GM12864 (cell line): ENCODE measurements at places on chromosomes 6 and 20.

GRCh38 chr20:32474009-32474716 is 111.0 kb downstream of the NOL4L start:
- no peak for DNase-seq

DNA sequence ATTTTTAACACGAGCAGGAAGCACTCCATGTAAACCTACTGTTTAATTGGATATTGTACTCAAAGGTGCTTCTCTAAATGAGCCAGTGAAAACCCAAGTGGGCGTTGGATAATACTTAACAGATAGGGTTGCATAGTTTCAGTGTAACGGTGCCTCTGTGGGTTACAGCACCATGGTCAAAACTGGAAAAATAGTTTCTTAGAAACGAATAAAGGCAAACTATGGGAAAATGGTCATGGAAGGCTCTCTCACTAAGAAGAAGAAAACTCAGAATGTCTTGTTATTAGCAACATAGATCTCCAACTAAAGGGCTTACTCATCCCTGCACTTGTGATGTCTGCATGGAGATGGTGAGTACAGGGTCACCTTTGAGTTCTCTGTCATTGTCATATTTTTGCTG is 59.1 kb upstream of the NEDD9 start:
- no peak for DNase-seq

- DNase-seq, result no peak
These were observed 25.9 kb downstream of the TAF4 start for GRCh38 chr20:62039738-62040137.

DNA sequence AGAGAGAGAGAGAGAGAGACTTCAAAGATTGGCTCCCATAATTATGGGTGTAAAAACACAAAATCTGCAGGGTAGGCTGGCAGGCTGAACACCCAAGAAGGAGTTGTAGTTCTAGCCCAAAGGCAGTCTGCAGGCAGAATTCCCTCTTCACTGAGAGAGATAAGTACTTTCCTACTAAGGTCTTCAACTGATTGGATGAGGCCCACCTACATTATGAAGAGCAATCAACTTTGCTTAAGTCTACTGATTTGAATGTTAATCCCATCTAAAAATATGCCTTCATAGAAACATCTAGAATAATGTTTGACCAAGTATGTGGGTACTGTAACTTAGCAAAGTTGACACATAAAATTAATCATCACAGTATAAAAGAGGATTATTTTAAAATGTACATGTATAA is 949.7 kb downstream of the HACE1 start:
- DNase-seq, result no peak

- DNase-seq, result no peak
These were observed 5.8 kb downstream of the SPO11 start for GRCh38 chr20:57335392-57335791.

DNA sequence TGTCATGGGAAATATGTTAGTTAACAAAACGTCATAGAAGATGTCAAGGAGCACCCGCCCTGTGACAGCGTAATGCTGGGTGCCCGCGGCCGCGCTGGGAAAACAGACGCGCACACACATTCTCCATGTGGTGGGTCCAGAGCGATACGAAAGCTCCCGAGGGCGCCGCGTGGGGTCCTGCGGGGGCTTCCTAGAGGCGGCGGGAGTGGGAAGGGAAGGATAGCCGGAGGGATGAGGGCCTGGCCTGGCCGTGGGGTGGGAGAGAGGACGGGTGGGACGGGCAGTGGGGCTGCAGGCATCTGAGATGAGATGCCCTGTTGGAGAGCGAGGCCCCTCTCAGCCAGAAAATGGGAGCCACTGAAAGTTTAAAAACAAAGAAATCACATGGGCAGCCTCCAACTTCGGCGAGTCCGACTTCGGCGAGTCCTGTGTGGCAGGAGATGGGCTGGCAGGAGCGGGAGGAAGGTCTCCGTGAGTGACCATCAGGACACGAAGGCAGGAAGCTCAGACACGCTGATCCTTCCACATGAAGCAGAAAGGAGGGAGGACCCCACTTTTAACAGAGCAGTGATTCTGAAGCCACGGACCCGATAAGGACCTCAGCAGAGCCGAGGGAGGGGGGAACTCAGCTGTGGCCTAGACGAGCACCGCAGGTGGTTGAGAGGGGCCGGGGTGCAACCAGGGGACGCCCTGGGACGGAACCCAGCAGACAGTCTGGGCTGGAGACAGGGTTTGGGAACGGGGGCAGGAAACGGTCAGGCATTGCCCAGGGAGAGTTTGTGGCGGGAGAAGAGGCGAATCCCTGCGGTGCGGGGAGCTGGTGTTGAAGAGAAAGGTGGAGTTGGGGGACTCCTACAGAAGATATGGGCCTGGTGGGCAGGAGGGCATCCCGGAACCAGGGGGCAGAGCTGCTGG is 114.1 kb upstream of the FRMD1 start:
- DNase-seq, result no peak
